Sigmoid colon (tissue), 7 donors: ENCODE measurements at places on chromosomes 13 and 19. TPM values are rescaled to one million over a fixed set of nuclear protein-coding genes. Genes with fewer than 3 reads are reported as not detected.

- peak; percentile 93 for DNase-seq
Observed at GRCh38 chr13:36297366-36298338, at the start of gene CCDC169. Gene CCDC169 (minus strand): TSS chr13:36297814. CDS start chr13:36297719, 95 bp downstream.

The CEACAM21 gene
- polyA plus RNA-seq: not detected

- DNase-seq: no peak
Observed at GRCh38 chr13:85661675-85662074, 137.5 kb downstream of the SLITRK6 start.

- no peak for DNase-seq
Observed at GRCh38 chr19:35332817-35333216, 3.8 kb downstream of the CD22 start.

- DNase-seq: no peak
Observed at GRCh38 chr19:41945135-41945766, 13.9 kb downstream of the RABAC1 start.
